ENCODE measurements at places on chromosomes 4 and X.

DNA sequence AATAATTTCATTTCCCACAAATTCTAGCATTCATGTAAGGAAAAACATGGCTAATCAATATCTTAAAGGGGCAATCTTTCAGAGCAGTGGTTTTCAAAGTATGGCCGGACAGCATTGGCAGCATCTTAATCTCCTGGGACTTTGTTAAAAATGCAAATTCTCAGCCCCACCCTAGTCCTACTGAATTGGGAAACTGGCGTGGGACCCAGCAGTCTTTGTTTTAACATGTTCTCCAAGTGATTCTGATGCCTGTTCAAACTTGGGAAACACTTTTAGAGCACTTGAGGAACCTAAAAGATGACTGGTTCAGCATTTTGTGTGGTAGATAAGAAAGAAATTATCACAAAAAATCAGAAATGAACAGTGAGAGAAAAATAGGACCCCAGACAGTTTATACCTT, 65.7 kb downstream of the ZFX start:
- DNase-seq = no peak

- no peak for DNase-seq
Measured at GRCh38 chrX:134895805-134896581, 94.8 kb upstream of the SMIM10 start.

GRCh38 chr4:7938266-7938608, 1.4 kb downstream of the AFAP1 start:
- DNase-seq = no peak

DNA sequence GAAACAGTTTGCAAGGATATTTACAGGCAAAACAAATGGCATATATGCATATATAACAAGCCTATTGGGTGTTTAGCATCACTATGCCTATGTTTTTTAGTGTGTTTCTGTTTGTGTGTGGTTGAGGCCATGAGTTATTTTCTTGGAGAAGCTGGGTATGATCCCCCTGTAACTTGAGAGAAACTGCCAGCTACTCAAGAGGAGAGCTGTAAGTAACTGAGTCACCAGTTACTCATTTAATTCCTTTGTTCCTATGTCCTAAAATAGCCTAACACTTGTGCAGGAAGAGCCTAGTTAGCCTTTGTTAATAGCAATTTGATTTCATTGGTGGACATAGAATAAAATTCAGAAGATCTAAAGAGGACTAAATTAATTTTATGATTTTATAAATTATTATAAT, 79.1 kb downstream of the PWWP3B start:
- no peak for DNase-seq

- DNase-seq = no peak
Measured at GRCh38 chrX:106177106-106177981, 9.2 kb downstream of the PWWP3B start.

DNA sequence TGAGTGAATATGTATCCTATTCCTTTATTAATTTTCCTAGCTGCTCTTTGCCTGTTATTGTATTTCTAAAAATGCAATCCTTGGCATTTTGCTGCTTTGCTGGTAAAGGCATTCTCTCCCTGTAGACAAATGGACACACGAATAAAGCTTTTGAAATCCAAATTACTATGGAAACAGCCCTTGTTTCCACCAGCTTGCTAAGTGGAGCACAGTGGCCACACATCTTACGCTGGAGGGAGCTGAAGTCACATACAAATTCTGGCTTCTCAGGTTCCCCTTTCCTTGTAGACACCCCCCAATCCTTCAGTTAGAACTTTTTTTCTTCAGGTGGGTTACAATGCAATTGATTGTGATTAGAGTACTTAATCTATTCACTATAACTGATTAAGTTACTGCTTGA, 66.2 kb downstream of the AGA start:
- no peak for DNase-seq

DNA sequence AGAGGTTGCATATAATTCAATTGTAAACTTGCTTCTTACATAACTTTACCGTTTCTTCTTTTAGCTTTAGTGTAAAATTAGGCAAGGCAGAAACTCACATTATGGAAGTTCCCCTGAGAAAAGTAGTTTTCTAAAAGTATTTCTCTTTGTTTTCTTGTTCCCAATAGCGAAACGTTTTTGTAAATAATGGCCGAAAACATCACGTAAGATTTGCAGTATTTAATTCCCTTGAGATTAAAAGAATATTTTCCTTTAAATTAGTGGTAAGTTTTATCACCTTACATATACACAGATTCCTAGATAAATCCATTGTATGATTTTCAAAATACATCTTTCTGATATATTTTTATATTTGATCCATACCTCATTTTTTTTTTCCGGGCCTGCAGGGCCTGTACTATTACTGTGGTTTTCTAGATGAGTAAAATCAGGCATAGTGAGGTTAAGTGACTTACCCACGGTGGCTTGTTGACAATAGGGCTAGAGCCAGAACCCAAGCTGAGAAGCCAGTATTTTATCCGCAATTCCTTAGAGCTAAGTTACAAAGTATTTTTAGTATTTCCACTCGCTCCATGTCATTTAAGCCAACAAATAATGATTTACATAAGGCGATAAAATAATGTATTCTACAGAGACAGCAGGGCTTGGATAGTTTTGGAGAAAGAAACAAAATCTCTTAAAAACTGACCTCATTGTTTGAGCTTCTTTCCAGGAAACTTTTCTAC, 82.2 kb upstream of the VEGFC start:
- no peak for DNase-seq

- no peak for DNase-seq
Measured at GRCh38 chr4:166895771-166896170, 338.5 kb downstream of the SPOCK3 start.

GRCh38 chr4:70688795-70689231, 481 bp downstream of the UTP3 start:
- no peak for DNase-seq

DNA sequence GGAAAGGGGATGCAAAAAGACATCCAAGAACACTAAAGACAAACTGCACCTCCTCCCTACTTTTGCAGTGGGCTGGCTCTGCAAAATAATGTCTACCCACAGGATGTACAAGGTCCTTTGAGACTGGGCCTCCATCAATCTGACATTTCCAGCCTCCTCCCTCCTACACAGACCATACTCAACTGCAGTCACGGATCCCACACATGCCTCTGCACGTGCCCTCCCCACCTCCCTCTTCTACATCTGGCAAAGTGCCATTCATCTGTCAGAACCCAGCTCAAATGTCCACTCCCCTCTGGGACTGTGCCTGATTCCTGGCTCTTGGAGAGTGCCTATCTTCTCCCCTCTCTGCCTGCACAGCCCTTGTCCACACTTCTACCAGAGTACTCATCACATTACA, 50.3 kb downstream of the CHRDL1 start:
- DNase-seq = no peak

GRCh38 chrX:152898442-152898841, 575 bp downstream of the ZNF185 start:
- no peak for DNase-seq

DNA sequence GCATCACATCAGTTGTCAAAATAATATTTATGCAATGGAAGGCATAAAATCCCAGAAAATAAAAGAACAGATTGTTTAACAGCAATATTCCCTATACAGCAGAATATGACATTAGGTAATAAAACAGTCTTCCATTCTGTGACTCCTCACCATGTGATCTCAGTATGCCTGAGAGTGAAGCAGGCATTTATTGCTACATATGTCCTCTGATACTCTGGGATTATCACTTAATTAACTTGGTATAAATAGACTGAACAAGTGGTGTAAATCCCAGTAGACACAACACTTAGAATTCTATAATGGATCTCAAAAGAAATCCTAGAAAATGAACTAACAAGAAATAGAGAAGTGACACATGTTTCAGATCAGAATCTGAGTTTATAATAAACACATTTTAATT, 841.3 kb downstream of the PDHA2 start:
- DNase-seq = no peak

- no peak for DNase-seq
Measured at GRCh38 chr4:85149676-85150075, 183.2 kb upstream of the WDFY3 start.

- no peak for DNase-seq
Measured at GRCh38 chr4:13944095-13944511, 316.6 kb upstream of the BOD1L1 start.

GRCh38 chr4:8000247-8000646, 60.6 kb upstream of the AFAP1 start:
- DNase-seq = no peak

Measured in naive thymus-derived CD8-positive, alpha-beta T cell (primary cell).